CD4-positive, alpha-beta T cell (primary cell): ENCODE measurements at places on chromosomes 11 and 22.

DNA sequence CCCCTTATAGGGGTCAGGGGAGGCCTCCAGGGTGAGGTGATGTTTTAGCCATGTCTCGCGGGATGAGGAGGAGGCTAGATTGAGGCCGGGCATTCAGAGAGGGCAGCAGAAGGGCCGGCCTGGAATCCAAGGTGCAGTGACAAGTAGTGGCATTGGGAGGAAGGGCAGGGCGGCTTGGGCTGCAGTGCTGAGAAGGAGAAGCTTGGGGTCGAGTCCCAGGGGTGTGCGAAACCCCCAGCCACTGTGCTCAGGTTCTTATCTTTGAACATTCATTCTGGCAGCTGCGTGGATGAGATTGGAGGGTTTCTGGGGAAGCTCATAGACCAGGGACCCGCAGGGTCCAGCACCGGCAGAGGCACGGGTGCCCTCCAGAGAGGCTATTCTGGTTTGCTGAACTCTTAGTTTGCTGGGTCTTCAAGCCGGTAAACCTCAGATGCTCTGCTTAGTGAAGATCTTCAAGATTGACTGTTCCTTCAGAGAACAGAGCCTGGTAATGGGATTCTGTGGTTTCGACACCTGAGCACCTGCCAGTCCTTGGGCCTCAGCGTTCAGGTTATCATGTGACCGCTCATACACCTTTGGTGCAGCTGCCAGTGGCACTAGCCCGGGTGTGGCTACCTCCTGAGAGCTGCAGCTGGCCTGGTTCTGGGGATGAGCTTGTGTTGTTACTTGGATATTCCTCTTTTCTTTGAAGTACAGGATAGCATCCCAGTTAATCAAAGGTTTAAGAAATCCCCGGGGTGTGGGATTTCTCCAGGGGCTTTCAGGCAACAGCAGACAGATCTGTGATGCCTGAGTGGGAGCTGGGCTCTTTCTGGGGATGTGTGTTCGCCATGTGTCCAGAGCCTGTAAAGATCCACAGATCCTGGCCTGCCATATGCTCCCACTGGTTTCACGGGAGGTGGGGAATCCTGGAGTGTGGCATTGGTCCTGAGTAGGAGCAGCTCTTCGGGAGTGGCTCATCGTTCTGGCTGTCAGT, 152.8 kb downstream of the TBC1D22A start:
- peaks cover 67% of the 10 kb centered on the region for H3K36me3 ChIP-seq
- H3K4me3 ChIP-seq = no peak overlapping the region
- H3K4me1 ChIP-seq = no peaks in the 10 kb centered on the region
- no peak for DNase-seq

DNA sequence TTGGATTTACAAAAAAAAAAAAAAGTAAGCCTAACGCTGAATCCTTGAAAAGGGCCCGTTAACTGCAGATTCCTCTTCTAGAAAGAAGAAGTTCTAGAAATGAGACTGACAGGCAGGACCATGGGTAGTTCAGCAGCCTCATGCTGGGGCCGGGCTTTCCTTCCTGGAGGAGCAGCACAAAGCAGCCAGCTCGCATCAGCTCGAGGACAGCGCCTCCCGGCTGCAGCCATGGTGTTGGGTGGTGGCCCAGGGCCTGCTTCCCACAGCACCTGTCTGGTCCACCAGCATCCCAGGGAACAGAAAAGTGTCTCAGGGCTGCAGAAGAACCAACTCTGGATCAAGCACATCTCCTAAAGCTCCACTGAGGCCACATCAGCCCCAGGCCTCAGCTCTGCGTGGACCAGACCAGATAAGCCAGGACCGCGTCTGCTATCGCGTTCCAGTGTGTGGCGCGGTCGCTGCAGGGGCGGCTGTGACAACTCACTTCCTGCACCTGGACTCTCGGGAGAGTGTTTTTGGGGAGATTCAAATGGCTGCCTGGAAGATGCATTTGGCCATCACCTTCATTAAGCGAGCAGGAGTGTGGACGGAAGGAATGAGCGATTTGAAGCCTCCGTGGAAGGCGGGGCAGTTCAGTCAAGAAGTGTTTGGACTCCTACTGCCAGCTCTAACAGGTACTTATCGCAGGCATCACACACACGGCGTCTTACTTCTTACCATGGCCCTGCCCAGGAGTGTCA, 53.5 kb downstream of the MYH9 start:
- peak; percentile 66 for DNase-seq
- peaks cover 92% of the 10 kb centered on the region for H3K36me3 ChIP-seq
- H3K27ac ChIP-seq = peak overlapping the region; percentile 92
- peak overlapping the region; percentile 11 for H3K4me3 ChIP-seq
- no peaks in the 10 kb centered on the region for H3K27me3 ChIP-seq

DNA sequence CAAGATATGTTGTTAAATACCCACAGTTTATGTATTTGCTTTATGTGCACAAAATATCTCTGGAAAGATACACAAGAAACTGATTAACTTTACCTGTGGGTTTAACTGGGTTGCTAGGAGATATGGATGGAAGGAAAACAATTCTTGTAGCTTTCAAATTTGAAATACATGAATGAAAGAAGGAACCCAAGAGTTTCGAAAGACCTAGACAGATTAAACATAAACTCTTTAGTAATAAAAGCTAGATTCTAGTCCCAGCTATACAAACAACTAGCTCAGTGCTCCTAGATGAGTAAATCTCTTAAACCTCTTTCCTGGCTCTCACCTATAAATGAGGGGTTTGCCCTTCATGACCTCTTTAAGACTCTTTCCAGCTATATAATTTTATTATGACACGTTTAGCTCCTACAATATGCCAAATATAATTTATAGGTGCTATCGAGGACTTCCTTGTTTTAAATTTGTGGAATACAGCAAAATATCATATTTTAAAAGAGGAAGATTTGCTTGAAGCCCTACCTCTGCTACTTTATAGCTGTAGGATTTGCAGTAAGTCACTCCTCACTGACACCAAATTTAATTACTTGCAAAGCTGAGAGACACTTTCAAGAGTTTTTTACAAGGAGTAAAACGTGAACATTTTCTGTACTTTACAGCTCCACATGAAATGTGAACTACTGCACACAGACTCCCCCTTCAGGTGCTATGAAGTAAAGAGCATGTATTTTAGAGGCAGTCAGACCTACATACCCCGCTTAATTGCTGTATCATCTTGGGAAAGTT, 50.7 kb downstream of the RRAS2 start:
- H3K4me3 ChIP-seq = no peak overlapping the region
- peak; percentile 58 for DNase-seq
- peaks cover under 1% of the 10 kb centered on the region for H3K4me1 ChIP-seq
- no peaks in the 10 kb centered on the region for H3K27me3 ChIP-seq
- H3K27ac ChIP-seq = no peak overlapping the region

DNA sequence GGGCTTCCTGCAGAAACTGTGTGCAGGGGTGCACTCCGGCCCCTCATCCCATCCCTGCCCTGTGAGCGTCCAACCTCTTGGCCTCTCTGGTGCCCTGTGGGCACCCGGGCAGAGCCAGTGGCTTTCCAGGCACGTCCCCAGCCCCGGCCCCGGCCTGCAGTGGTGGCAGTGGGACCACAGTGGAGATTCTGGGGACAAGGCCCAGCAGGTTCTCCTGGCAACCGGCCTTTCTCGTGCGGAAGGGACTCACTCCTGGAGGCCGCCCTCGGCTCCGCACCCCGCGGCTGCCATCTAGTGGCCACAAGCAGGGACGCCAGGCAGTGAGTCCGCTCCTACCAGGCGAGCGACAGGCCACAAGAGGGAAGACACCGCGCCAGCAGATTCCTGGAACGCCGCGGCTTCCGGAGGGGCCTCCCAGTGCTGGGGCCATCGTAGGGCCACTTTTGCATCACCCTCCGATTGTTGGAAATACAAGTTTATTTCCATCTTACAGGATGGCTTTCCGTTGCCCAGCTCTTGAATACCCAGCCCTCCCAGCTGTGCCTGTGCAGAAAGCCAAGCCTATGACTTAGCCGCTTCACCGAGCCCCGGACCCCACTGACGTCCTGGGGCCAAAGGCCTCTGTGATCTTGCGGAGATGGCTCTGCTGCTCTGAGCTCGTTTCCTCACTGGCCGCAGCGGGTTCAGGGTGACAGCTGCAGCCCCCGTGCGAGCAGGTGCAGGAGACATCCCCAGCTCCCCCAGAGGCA, 357.3 kb downstream of the CTTN start:
- peaks cover 12% of the 10 kb centered on the region for H3K27me3 ChIP-seq
- no peak overlapping the region for H3K4me3 ChIP-seq
- no peaks in the 10 kb centered on the region for H3K36me3 ChIP-seq
- peak; percentile 58 for DNase-seq
- H3K4me1 ChIP-seq = peaks cover 7% of the 10 kb centered on the region

DNA sequence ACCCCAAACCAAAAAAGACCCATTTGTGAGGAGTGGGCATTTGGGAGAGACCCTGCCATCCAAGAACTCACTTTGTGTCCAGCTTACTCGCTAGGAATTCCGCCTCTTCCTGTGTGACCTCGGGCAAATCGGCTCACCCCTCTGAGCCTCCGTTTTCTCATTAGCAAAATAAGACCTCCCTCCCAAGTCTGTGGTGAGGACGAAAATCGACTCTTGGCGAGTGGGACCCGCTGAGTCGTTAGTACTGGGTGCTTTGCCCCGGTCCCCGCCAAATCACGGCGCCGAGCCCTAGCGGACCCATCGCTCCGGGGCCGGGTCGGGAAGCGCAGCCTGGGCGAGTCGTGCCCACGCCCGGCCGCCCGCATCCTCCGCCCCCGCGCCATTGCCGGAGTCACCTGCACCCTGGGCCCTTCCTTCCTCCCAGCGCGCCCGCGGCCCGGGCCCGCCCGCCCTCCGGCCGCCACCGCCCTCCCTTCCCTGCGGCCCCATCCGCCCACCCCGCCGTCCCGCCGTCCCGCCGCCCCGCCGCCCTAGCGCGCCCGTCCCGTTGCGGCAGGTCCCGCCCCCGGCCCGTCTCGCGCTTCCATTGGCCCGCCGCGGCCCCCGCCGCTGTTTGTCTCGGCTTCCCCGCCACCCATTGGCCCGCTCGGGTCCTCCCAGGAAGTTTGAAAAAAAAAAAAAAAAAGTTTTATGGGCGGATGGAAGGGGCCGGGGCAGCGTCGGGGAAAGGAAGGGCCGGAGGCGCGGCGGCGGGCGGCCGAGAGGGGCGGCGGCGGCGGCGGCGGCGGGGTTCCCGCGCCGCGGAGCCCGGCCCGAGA, 48.9 kb downstream of the TRIOBP start:
- peak; percentile 68 for DNase-seq
- H3K4me3 ChIP-seq = peak overlapping the region; percentile 90
- no peaks in the 10 kb centered on the region for H3K36me3 ChIP-seq
- no peaks in the 10 kb centered on the region for H3K27me3 ChIP-seq
- peaks cover 27% of the 10 kb centered on the region for H3K4me1 ChIP-seq
